ENCODE measurements at places on chromosomes 16 and 17. TPM values are rescaled to one million over a fixed set of nuclear protein-coding genes. Genes with fewer than 3 reads are reported as not detected.

DNA sequence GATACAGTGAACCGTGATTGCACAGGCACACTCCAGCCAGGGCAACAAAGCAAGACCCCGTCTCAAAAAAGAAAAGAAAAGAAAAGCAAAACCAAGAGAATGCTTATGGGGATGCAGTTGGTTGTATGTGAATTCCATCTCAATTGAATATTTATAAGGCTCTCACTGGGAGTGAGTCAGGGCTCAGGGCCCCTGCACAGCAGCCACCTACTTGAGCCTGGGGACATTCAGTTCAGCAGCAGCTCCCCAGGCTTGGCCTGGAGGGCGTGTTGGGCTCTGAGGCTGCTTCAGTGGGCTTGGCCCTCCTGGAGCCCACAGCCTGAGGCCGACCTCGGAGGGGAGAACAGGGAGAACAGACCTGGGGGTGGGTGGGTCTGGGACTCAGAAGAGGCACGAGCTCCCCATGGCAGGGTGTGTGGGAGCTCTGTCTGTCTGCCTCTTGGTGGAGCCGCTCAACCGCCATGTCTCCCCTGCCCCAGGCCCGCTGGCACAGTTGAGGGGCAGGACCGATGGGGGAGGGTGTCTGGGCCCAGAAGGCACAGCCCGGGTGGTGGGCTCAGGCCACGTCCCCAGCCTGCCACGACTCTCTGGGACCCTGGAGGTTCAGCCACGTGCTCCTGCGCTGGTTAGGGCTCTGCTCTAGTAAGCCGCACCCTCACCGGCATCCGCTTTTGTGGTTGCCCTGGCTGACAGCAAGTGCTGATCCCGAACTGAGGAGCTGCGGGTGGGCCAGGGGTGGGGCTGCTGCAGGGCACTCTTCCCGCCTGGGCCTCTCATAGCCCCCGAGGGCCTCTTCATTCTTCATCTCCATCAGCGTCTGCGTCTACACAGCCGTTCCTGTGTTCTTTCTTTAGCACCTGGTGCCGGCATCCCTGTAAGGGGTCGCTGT lies 24.8 kb downstream of the ZFPM1 start:
- no peaks in the 10 kb centered on the region for H3K36me3 ChIP-seq
- H3K4me1 ChIP-seq: no peaks in the 10 kb centered on the region
- no peaks in the 10 kb centered on the region for H3K27me3 ChIP-seq
- H3K4me3 ChIP-seq: no peak overlapping the region

Gene WNT9B
- 5.4 TPM for total RNA-seq

GRCh38 chr17:60545465-60546191 lies 19.6 kb upstream of the APPBP2 start:
- H3K27me3 ChIP-seq: no peaks in the 10 kb centered on the region
- no peaks in the 10 kb centered on the region for H3K4me1 ChIP-seq
- H3K36me3 ChIP-seq: no peaks in the 10 kb centered on the region
- H3K27ac ChIP-seq: no peak overlapping the region
- no peak overlapping the region for H3K4me3 ChIP-seq

DNA sequence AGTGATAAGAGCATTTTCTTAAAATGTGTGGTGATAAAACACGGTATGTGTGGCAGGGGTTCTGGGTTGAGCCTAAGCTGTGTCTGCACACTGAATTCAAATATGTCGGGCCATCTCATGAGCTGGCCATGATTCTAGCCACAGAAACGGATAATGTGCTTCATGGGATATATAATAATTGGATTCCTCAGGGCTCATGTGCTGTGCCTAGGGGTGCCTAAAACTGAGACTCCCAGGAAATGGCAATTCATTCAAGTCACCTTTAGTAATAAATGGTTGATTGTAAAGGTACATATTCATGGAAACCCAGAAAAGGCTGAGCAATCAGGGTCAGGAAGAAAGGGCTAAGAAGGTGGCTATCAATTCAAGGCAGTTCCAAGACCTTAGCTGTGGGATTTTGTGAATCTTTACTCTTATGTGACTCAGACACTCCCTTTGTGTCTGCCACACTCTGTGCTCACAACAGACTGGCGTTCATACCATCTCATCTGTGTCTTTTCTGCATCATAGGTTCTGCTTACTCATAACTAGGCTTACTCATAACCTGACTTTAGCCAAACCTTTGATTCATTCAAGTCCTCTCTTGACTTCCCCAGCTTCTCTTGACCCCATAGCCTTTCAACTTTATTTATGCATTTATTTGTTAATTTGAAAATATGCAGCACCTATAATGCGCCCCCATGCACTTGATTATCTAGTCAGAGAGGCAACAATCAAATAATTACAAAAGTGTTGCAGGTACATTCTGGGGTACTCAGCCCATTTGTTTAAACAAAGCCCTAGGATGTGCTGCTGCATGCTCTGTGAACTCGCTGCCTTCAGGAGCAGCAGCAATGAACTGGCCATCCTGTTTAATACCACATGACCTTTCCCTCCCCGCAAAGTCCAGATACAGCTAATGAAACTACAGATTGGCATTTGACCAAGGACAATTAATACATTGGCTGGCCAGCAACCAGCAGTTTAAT lies 28.4 kb upstream of the MED13 start:
- no peak for DNase-seq
- H3K4me3 ChIP-seq: no peak overlapping the region
- no peaks in the 10 kb centered on the region for H3K4me1 ChIP-seq
- no peak overlapping the region for H3K27ac ChIP-seq
- H3K27me3 ChIP-seq: no peaks in the 10 kb centered on the region

DNA sequence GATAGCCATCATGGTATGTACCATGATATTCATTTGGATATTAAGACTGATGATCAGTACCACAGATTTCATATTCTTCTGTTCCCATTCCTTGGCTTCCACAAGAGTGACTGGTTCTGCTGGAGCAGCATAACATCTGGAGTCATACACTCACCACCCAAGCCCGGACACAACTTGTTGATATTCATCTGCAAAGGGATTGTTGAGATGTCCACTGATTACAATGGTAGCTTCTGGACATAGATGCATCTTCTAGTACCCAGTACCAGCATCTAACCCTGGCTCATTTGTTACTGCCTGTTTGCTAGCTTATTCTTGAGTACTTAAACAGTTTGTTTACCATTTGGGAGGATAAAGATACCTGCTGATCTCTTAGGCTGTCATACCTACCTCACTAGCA lies 235.7 kb upstream of the AXIN2 start:
- no peaks in the 10 kb centered on the region for H3K36me3 ChIP-seq
- no peak overlapping the region for H3K4me3 ChIP-seq
- no peak for DNase-seq
- H3K4me1 ChIP-seq: no peaks in the 10 kb centered on the region

DNA sequence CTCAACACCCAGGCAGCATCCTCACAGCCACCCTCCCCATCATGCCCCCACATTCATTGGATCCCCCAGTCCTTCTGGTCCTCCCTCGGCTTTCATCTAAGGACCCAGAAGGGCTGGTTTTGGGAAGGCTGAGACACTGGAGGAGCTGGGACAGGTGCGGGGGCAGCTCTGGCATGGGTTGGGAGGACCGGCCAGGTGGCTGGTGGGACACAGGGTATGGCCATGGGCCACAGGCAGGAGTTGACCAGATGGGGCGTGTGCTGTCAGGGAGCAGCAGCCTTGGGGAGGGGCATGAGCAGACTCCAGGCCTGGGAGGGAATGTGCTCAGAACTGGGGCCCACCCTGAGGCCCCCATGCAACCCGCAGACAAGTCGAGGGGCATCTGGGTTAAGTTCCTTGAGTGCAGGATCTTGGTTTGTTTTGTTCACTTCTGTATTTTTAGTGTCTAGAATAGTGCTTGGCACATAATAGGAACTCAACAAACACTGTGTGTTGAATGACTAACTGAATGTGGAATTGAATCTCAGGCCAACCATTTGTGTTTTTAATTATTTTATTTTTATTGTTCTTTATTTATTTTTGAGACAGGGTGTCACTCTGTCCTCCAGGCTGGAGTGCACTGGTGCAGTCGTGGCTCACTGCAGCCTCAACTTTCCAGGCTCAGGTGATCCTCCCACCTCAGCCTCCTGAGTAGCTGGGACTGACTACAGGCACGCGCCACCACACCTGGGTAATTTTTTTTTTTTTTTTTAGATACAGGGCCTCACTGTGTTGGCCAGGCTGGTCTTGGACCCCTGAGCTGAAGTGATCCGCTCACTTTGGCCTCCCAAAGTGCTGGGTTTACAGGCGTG lies 5.6 kb downstream of the P2RX1 start:
- no peak overlapping the region for H3K4me3 ChIP-seq
- peaks cover 12% of the 10 kb centered on the region for H3K4me1 ChIP-seq
- H3K36me3 ChIP-seq: no peaks in the 10 kb centered on the region
- DNase-seq: no peak
- H3K27ac ChIP-seq: no peak overlapping the region

GRCh38 chr17:9854255-9854654 lies 28.5 kb downstream of the GLP2R start:
- H3K27me3 ChIP-seq: no peaks in the 10 kb centered on the region
- H3K4me3 ChIP-seq: no peak overlapping the region
- H3K27ac ChIP-seq: no peak overlapping the region

GRCh38 chr16:57019746-57020145 lies 30.4 kb downstream of the NLRC5 start:
- H3K27me3 ChIP-seq: no peaks in the 10 kb centered on the region
- no peak overlapping the region for H3K4me3 ChIP-seq
- H3K36me3 ChIP-seq: peaks cover 60% of the 10 kb centered on the region

DNA sequence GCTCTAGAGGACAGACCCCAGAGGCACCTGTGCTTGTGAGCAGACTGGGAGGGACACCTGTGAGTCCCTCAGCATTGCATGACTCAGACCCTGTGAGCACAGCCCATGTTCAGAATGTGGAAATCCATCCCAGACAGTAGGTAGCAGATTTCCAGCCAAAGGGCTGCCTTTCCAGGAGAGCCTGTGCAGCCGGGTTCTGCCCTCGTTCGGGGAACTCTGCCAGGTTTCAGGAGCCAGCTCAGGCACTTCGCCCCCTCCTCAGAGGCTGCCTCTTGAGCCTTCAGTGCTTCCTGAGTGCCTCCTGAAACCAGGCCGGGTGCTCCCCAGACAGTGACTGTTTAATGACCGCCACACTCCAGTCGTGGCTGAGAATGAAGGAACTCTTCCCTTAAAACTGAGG lies 23.3 kb upstream of the SDR42E2 start:
- H3K27me3 ChIP-seq: no peaks in the 10 kb centered on the region
- no peak overlapping the region for H3K4me3 ChIP-seq
- H3K36me3 ChIP-seq: no peaks in the 10 kb centered on the region
- no peaks in the 10 kb centered on the region for H3K4me1 ChIP-seq
- DNase-seq: no peak

- H3K27ac ChIP-seq: no peak overlapping the region
- peaks cover 4% of the 10 kb centered on the region for H3K4me1 ChIP-seq
- no peak for DNase-seq
- H3K4me3 ChIP-seq: no peak overlapping the region
These were observed 202.5 kb downstream of the C16orf78 start for GRCh38 chr16:49576173-49576494.

Gene ABCC3
- 34.2 TPM for total RNA-seq

DNA sequence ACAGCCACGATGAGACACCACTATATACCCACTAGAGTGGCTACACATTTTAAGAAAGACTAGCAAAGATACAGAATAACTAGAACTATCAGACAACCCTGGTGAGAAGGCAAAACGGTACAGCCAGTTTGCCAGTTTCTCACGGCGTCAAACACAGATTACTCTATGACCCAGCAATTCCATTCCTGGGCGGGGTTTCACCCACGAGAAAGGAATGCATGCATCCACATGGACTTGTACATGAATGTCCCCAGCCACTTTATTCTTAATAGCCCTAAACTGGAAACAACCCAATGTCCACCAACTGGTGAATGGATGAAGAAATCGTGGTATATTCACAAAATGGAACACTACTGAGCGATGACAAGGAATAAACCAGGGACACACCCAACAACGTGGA lies 74.5 kb downstream of the MYH10 start:
- H3K27ac ChIP-seq: no peak overlapping the region
- no peak overlapping the region for H3K4me3 ChIP-seq
- no peaks in the 10 kb centered on the region for H3K27me3 ChIP-seq
- H3K36me3 ChIP-seq: no peaks in the 10 kb centered on the region
- no peak for DNase-seq

Gene UMOD
- total RNA-seq: not detected

- H3K27me3 ChIP-seq: peaks cover 3% of the 10 kb centered on the region
- H3K4me3 ChIP-seq: no peak overlapping the region
- H3K27ac ChIP-seq: no peak overlapping the region
- no peak for DNase-seq
- H3K36me3 ChIP-seq: no peaks in the 10 kb centered on the region
These were observed 18.0 kb downstream of the CTRB2 start for GRCh38 chr16:75188832-75189477.

DNA sequence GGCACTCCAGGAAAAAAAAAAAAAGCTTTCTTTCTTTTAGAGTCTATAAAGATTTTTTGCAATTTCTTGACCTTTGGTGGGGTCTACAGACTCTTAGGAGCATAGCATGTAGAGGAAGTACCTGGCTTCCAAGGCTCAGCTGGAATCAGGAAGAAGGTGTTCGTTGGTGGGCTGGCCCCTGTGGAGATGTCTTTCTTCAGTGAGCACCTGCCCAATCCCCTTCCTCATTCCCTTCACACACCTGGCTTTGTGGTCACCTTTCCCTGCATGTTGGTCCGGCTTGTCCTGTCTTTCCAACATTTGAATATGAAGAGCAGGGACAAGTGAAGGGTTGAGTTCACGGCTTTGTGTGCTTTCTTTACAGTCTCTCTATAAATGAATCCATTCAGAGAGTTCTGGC lies 352.4 kb downstream of the HAPSTR1 start:
- no peak for DNase-seq
- no peaks in the 10 kb centered on the region for H3K36me3 ChIP-seq
- H3K27ac ChIP-seq: no peak overlapping the region
- no peaks in the 10 kb centered on the region for H3K27me3 ChIP-seq
- H3K4me1 ChIP-seq: no peaks in the 10 kb centered on the region
- no peak overlapping the region for H3K4me3 ChIP-seq

GRCh38 chr16:1828645-1829410 lies 1.8 kb downstream of the FAHD1 start:
- H3K27ac ChIP-seq: no peak overlapping the region
- H3K36me3 ChIP-seq: peaks cover 4% of the 10 kb centered on the region
- H3K4me3 ChIP-seq: peak overlapping the region; percentile 93
- no peaks in the 10 kb centered on the region for H3K27me3 ChIP-seq

Data from suprapubic skin (tissue), 4 donors.